Effector memory CD8-positive, alpha-beta T cell (primary cell): ENCODE measurements at places on chromosomes 5 and 9.

DNA sequence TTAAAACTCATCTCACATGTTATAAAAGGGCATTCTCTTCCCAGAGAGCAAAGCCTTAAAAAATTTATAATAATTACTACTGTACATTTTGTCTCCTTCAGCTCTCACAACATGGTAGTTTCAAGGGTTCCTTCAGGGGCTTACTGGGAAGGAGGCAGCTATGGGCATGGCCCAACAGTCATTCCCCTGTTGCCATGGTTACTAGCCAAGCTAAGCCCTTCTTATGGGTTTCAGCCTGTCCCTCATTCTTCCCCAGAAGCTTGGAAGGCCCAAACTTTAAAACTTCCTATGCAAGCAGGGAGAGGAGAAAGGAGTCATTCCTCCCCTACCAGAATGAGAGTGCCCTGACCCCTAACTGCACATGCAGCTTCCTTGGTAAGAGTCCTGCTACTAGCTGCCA lies 82.2 kb upstream of the CNTLN start:
- H3K36me3 ChIP-seq = no peaks in the 10 kb centered on the region
- H3K27me3 ChIP-seq = no peaks in the 10 kb centered on the region
- H3K4me1 ChIP-seq = no peaks in the 10 kb centered on the region
- H3K4me3 ChIP-seq = no peak overlapping the region
- no peak overlapping the region for H3K27ac ChIP-seq

- H3K4me3 ChIP-seq = no peak overlapping the region
- no peaks in the 10 kb centered on the region for H3K4me1 ChIP-seq
Measured at GRCh38 chr5:124419531-124419930, 326.9 kb downstream of the ZNF608 start.

GRCh38 chr5:22850981-22851380 lies 2.2 kb downstream of the CDH12 start:
- no peaks in the 10 kb centered on the region for H3K36me3 ChIP-seq
- no peak for DNase-seq
- no peaks in the 10 kb centered on the region for H3K27me3 ChIP-seq
- H3K4me1 ChIP-seq = no peaks in the 10 kb centered on the region

GRCh38 chr5:90345684-90346083 lies 63.9 kb downstream of the CETN3 start:
- no peaks in the 10 kb centered on the region for H3K4me1 ChIP-seq
- peaks cover 14% of the 10 kb centered on the region for H3K27me3 ChIP-seq
- peaks cover 3% of the 10 kb centered on the region for H3K36me3 ChIP-seq
- DNase-seq = no peak
- H3K4me3 ChIP-seq = no peak overlapping the region

DNA sequence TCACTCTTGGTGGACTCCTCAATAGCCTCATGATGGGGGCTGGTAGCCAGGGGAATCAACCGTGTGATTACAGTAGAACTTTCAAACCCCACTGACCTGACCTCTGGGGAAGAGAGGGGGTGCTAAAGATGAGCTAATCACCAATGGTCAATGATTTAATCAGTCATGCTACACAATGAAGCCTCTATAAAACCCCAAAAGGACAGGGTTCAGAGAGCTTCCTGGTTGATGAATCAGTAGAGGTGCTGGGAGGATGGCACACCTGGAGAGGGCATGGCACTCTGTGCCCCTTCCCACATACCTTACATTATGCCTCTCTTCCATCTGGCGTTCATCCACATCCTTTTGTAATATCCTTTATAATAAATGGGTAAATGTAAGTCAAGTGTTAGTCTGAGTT lies 8.9 kb upstream of the SH3TC2 start:
- DNase-seq = no peak
- H3K4me1 ChIP-seq = no peaks in the 10 kb centered on the region
- H3K36me3 ChIP-seq = no peaks in the 10 kb centered on the region
- no peak overlapping the region for H3K27ac ChIP-seq
- H3K27me3 ChIP-seq = peaks cover 38% of the 10 kb centered on the region

DNA sequence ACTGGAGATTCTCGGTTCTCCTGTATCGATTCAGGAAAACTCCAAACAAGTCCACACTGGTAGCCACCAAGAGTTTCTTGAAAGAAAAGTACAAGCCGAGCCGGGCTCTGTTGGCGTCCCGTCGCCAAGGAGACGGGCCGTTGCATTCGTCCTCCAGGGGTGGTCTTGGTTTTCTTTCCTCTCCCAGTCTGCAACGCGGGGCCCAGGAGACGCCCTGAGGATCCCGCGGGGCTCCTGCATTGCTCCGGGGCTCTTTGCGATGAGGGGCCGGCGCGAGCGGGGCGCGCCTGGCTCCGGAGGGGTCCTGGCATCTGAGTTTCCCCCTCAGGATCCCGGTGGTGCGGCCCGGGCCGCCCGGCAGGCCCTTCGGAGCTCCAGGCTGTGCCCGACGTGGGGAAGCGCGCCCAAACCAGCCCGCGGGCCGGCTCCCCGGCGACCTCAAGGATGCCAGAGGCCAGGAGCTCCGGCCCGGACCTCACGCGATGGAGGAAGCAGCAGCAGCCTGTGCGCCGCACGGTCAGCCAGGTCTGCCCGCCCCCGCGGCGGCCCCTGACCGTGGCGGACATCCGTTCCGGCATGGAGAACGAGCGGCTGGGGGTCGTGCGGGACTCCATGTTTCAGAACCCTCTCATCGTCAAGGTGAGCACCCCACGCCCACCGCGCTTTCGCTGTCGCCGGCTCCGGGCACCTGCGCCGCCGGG lies at the start of gene CFAP77:
Gene CFAP77, plus strand, starts transcription at position 384 of the 701 bp plus-strand sequence. Its CDS starts 61 bp downstream, at position 445.
- peaks cover 38% of the 10 kb centered on the region for H3K27me3 ChIP-seq
- peaks cover 26% of the 10 kb centered on the region for H3K4me1 ChIP-seq
- no peak within 1 kb of the TSS for H3K27ac ChIP-seq
- peaks cover 15% of the 10 kb centered on the region for H3K36me3 ChIP-seq
- peak within 1 kb of the TSS; percentile 78 for H3K4me3 ChIP-seq
- DNase-seq = no peak

DNA sequence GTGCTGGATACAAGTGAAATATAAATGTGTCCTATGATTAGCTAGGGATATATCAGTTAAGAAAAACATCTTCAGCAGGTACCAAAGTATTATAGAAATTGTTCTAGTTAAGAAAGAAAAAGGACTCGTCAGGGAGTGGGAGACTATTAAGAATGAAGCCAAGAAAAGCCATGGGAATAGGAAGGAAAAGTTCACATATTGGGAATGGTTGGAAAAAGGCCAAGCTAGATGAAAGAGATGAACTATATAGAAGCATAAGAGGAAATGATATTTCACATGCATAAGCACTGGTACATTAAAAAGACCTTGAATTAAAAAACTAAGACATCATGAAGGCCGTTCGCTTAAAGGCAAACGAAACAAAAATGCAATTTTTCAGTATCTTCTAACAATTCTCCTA lies 237.7 kb downstream of the ADAMTS6 start:
- no peaks in the 10 kb centered on the region for H3K36me3 ChIP-seq
- no peaks in the 10 kb centered on the region for H3K27me3 ChIP-seq
- no peak for DNase-seq
- no peak overlapping the region for H3K4me3 ChIP-seq
- no peaks in the 10 kb centered on the region for H3K4me1 ChIP-seq

GRCh38 chr5:61461926-61462325 lies 129.9 kb downstream of the ZSWIM6 start:
- no peaks in the 10 kb centered on the region for H3K36me3 ChIP-seq
- H3K4me1 ChIP-seq = peaks cover 33% of the 10 kb centered on the region
- H3K27me3 ChIP-seq = no peaks in the 10 kb centered on the region
- H3K27ac ChIP-seq = no peak overlapping the region
- DNase-seq = no peak
- no peak overlapping the region for H3K4me3 ChIP-seq

DNA sequence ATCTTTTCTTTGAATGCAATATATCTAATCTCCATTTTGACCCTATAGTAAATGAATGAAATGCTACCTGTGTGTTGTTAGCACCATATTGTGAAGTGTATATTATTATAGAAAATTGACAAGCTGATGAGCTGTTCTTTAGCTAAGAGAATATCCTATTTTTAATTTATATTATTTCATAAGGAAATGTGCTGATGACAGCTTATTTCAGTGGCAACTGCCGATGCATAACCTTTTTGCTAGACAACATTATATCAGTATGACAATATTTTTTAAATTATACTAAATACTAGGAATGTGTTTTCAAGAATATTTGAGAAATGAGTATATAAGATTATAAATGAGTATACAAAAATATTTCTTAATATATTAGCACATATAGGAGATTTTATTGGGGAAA lies 573.1 kb downstream of the ZNF608 start:
- DNase-seq = no peak
- H3K4me3 ChIP-seq = no peak overlapping the region
- no peaks in the 10 kb centered on the region for H3K4me1 ChIP-seq
- no peaks in the 10 kb centered on the region for H3K27me3 ChIP-seq
- H3K36me3 ChIP-seq = no peaks in the 10 kb centered on the region

DNA sequence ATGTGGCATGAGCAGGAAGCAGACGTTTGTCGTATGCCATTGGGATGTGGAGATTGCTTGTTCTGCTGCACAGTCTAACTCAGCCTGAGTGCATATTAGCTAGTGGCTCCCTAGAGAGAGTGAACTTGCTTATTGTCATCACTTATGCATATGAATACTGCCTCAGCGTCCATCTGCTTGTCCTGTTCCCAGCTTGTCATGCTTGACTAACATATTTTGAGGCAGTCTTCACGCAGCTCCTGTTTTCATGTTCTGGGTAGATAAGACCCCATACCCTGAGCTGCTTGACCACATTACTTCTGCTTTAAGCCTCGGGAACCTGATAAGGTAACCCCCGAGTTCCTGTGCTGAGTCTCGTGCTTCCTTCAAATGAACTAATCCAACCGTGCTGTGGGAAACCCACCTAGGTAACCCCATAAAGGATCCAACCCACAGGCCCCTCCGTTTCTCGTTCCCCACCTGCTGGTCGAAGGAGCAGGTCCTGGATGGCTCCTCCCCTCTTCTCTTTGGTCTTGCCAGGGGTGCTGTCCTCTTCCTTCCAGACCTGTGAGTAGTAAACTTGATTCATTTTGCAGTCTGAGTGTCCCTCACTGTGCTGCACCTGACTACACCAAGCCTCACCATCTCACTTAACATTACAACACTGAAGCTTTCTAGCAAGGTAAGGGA lies 25.0 kb downstream of the ANKRD33B start:
- peaks cover 12% of the 10 kb centered on the region for H3K27me3 ChIP-seq
- peaks cover 9% of the 10 kb centered on the region for H3K36me3 ChIP-seq
- DNase-seq = no peak
- H3K4me3 ChIP-seq = no peak overlapping the region

- H3K27ac ChIP-seq = no peak overlapping the region
- H3K27me3 ChIP-seq = no peaks in the 10 kb centered on the region
- DNase-seq = no peak
- H3K36me3 ChIP-seq = no peaks in the 10 kb centered on the region
- no peak overlapping the region for H3K4me3 ChIP-seq
Measured at GRCh38 chr5:99315413-99316183, 386.8 kb upstream of the CHD1 start.

- DNase-seq = no peak
- no peak overlapping the region for H3K27ac ChIP-seq
- peaks cover 9% of the 10 kb centered on the region for H3K27me3 ChIP-seq
- H3K4me1 ChIP-seq = peaks cover 4% of the 10 kb centered on the region
- H3K36me3 ChIP-seq = no peaks in the 10 kb centered on the region
Measured at GRCh38 chr5:10278658-10279279, 28.7 kb downstream of the CCT5 start.

DNA sequence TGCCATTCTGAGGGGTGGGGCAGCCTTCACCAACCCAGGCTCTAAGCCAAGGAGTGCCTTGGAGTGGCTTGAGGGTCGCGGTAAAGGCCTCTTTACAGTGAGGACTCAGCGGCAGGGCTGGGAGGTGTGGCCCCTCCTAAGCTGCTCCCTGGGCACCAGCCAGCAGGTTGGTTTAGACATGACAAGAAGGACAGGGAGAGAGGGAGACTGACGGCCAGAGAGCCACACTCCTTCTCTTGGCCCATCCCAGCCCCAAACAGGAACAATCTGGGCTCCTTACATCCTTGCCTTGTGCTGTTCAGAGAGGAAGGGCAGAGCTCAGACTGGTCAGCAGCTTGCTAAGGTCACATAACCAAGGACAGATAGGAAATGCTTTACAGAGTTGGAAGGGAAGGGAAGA lies 94.5 kb downstream of the LMX1B start:
- H3K27ac ChIP-seq = no peak overlapping the region
- H3K36me3 ChIP-seq = peaks cover 9% of the 10 kb centered on the region
- peaks cover 25% of the 10 kb centered on the region for H3K27me3 ChIP-seq

GRCh38 chr9:116342941-116343340 lies 189.3 kb downstream of the PAPPA start:
- H3K36me3 ChIP-seq = no peaks in the 10 kb centered on the region
- H3K4me3 ChIP-seq = no peak overlapping the region
- H3K4me1 ChIP-seq = no peaks in the 10 kb centered on the region
- DNase-seq = no peak
- no peak overlapping the region for H3K27ac ChIP-seq

DNA sequence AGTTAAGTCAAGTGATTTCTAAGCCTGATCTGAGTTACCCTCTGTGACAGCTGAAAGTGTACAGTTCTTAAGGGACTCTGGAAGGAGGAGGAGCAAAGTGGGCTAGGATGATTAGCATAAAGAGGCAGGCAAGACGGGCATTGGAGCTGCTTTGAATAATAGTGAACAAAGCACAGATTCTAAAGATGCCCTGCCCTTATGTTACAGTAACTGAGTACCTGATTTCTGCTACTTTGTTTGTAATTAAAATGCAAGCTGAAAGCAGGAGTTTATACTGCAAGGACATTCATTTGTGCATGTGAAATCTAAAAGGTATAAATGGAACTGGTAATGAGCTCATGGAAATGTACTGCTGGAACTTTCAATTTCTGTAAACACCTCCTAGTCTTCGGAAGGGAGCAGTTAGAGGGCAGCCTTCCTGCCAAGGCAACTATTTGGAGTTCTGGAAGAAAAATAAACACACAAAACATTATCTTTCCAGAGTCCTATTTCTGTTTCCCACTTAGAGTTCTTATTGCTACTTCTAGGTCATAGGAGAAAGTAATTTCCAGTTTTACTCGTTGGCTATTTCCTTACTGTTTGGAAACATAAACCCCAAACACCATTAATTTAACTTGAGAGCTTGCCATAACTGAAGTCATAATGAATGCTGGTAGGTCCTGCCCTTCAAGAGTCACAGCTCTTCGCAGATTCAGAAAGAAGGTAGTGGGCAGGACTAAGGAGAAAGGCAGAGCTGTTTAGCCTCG lies at the start of gene RANBP3L:
Gene RANBP3L, minus strand, starts transcription at position 45 of the 746 bp plus-strand sequence. CDS start 486 bp downstream, outside the sequence.
- no peaks in the 10 kb centered on the region for H3K36me3 ChIP-seq
- H3K27ac ChIP-seq = no peak within 1 kb of the TSS
- no peak within 1 kb of the TSS for H3K4me3 ChIP-seq
- H3K27me3 ChIP-seq = peaks cover 47% of the 10 kb centered on the region

DNA sequence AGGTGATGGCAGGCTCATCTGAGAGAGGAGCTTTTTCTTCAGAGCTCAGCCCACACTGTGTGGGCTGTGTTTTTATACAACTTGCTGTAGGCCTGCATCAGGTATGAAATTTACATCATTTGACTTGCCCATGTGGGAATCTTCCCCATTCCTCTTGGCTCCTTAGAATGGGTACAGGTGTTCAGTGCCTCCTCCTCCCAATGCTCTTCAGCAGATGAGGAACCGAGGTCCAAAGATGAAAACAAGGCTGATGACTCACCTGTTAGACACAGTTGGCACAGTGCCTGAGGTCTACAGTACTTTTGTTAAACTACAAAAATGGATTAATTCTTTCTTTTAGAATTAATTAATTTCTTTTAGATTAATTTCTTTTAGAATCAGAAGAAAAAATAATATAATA lies 20.8 kb downstream of the PAPPA start:
- DNase-seq = no peak
- H3K4me3 ChIP-seq = no peak overlapping the region
- H3K36me3 ChIP-seq = no peaks in the 10 kb centered on the region
- H3K27me3 ChIP-seq = no peaks in the 10 kb centered on the region
